Activated CD4-positive, alpha-beta T cell treated with anti-CD3 and anti-CD28 coated beads for 4 hours (primary cell): ENCODE measurements at places on chromosomes 4 and X.

GRCh38 chr4:4502694-4503311 lies 39.0 kb downstream of the STX18 start:
- DNase-seq: peak; percentile 16

DNA sequence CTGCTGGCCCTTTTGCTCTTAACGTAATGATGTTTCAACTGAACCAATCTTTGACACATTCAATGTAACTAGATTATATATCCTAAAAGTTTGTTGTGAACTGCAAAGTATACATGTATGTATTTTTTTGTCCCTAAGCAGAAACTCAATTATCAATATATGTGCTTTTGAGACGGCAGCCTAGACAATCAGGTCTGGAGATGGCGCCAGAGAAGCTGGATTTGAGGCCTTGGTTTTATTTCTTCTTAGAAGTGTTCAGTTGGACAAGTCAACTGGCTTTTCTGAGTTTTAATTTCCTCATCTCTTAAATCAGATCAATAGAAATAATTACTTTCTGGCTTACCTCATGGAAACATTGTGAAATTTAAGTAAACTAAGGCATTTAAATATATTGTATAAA lies 62.5 kb downstream of the DCAF8L1 start:
- DNase-seq: no peak

DNA sequence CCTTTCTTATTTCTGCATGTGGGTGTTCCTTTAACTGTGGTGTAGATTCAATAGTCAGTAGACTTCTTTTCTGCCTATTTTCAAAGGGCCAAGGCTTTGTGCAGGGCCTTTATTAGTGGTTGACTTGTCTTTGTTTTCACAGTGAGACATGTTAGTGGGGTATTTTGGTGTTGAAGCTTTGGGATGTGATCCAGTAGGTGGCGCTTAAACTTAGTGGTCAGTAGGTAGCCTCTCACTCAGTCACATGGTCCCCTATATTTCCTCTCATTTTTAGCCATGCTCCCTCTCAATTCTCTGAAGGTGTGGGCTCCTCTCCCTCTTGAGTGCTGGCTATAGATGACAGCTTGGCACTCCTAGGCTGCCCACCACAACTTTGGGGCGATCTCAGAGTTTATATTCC lies 23.4 kb upstream of the SLC10A7 start:
- no peak for DNase-seq

- DNase-seq: peak; percentile 83
Measured at GRCh38 chrX:102863735-102864134, 73.3 kb upstream of the RAB40AL start.

- no peak for DNase-seq
Measured at GRCh38 chr4:170259631-170260153, 169.9 kb upstream of the AADAT start.
